RWPE1 (cell line): ENCODE measurements at places on chromosomes 6 and 20.
A peak's percentile ranks its signal among the peaks of the same experiment; 100 is the strongest.

GRCh38 chr6:168299541-168300511 lies 19.8 kb downstream of the DACT2 start:
- no peak for DNase-seq

GRCh38 chr6:96823743-96824142 lies 13.5 kb downstream of the GPR63 start:
- no peak for DNase-seq

- no peak for DNase-seq
These were observed 18.2 kb upstream of the EDN1 start for GRCh38 chr6:12271997-12272396.

DNA sequence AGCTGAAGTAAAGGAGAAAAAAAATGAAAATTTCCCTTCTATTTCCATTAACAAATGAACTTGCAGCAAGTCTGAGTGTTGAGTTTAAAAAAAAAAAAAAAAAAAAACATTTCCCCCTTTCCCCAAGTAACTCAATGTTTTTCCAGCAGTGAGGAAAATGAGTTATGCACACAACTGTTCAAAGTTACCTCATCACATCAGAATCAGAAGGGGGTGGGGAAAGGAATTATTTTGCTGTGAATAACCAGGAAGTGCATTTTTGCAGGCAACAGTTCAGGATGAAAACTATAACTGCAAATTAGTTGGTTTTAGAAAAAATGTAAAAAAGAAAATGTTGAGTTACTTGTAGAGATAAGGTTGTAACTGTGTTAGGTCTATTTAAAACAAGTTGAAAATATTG lies 568.9 kb upstream of the CITED2 start:
- peak; percentile 56 for DNase-seq

DNA sequence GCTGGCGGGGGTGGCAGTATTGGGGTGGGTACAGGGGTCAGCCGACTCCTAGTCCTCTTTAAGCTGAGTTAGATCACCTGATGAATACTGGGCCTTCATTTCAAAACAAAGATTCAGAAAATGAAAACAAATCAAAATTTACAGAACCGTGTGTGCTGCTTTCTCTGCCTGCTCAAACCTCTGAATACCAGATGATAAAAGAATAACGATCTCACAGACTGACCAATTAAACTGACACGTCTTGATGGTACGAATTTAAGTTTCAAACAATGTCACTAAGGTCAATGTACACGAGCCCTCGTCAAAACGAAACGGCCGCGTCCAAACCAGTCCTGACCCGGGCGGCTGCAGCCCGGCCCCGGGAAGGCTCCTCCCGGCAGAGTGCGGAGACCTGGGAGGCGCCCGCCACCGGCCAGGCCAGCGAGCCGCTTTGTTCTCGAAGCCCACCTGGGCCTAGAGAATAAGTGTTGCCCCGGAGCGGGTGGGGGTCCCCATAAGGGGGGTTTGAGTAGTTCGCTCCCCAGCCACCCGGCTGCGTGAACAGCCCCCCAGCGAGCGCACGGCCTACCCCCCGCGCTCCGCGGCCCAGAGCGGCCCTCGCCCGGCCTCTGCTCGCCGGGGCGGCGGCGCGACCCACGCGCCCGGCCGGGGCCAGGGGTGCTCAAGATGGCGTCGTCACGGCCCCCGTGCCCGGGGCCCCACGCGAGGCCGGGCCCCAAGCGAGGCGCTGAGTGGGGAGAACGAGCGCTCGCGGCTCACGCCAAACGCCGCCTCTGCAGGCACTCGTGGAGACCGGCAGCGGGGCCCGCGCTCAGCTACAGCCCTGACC lies 728 bp downstream of the PSMA7 start:
- DNase-seq: no peak

GRCh38 chr20:16846006-16846405 lies 97.8 kb downstream of the OTOR start:
- DNase-seq: no peak

DNA sequence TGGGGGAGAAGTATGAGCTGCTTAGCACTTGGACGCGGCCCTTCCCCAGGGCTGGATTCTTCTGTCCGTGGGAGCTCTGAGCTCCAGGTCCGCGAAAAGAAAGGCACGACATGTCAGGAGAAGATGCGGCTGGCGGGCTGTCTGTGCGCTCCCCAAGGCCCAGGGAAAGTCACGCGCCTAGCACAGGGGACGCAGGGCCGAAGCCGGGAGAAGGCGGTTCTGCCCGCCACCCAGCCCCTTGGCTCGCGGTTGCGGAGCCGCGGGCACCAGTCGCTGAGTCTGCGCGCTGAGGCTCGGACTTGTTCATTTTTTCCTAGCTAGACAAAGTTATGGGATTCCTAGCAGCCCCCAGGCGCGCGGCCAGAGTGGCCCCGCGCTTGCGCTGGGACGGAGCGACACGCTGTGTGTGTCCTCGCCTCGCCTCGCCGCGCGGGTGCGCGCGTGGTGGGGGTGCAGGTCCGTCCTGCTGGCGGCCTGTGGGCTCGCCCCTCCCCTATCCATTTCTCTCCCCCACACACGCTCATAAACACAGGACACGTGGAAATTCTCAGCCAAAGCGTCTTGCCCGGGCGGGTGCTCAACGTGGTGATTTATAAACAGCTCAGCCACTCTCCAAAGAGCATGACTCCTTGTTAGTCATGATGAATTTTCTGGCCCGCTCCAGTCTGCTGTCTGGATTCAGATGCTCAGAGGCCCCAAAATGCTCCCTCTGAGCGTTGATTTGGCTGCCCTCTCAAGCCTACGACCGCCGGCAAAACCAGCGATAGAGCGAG lies 1.9 kb upstream of the POU3F2 start:
- peak; percentile 58 for DNase-seq

- no peak for DNase-seq
These were observed 5.6 kb upstream of the ZBTB46 start for GRCh38 chr20:63836458-63837344.
